Stimulated activated CD4-positive, alpha-beta T cell treated with anti-CD3 and anti-CD28 coated beads, Interleukin-12 subunit alpha, Interleukin-12 subunit beta, amount 100 ng/mL, for 24 hours (primary cell): ENCODE measurements at places on chromosomes 3 and 15.

- no peak for DNase-seq
Measured at GRCh38 chr15:64949383-64950186, 37.9 kb downstream of the ANKDD1A start.

DNA sequence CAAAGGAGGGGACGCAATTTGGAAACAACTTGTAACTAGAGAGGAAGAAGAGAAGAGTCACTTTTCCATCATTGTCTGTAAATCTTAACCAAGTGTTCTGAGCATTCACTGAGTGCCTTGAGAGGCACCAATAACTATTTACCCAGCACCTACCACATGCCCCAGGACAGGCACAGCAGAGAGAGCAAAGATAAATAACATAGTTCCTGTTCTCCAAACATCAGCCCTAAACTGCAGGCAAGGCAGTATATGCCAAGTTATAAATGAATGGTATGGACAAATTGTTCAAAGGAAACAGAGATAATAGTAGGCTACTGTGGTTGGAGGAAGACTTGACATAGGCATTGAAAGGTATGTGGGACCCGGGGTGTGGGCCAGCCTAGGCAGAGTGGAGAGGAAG, 45.6 kb downstream of the ITGB5 start:
- DNase-seq: no peak

DNA sequence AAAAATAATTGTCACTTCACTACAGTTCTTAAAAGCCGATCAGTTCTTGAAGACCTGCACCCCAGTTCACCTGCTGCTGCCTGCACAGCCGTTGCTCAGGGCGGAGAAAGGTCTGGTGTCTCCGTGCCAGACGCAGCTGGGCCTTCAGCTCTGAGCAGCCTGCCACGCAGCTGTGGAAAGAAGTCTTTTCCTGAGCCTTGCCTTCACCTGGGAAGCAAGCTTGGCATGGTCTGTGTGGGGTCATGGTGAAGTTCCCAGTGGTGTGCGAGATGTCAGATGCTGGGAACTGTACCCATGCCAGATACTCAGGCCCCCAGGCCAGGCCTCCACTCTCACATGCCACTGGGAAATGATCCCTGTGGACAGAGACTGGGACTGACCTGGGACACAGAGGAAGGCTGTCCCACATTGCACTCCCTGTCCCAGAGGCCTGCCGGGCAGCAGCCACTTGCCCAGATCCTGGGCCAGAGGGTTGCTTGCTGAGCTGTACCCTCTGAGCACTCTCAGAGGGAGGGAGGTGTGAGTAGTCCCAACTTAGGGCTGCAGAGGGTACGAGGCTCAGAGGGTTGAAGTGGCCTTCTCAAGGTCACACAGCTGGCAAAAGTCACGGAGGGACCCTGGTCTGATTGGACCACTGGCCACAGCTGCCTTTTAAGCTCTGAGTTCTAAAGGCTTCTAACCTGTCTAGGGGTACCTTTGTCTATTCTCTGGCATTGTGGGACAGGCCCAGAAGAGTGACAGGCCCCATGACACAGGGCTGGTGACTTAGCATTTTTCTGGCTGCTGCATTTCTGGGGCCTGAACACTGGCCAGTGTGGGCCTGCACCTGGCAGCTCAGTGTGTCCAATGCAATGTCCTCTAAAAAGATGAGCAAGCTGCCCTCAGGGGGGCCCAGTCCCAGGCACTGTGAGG, 55.4 kb downstream of the KLF13 start:
- no peak for DNase-seq

DNA sequence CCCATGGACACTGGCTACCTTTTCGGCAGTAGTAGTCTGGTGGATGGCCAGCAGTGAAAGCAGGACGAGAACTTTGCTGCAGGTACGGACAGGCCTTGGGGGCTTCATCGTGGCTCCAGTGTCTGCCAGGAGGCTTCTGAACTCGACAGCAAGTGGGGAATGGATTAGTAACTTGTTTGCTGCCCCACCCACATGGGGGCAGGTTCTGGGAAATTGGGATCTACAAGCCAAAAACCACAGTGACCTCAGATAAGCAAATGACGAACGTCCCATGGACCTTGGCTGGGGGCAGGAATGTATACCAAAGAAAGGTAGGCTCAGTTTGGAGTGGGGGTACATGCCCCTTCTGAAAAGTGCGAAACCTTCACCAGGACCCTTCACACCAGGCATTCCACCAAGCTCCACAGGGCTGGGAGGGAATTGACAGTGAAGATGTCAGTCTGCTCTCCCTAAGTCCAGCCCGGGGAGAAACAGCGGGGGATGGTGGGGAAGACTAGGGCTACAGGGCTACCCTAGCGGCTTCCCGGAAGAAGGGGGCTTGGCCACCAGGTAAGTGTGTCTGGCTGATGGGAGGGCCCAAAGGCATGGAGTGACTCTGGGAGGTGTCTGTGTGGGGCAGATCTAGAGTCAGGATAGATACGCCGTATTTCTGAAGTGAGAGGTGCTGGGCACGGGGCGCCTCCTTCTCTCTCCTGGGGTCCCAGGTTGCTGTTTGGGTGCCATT, at the start of gene ITIH4:
TSS of gene ITIH4 (minus strand) at position 138 of the 724 bp plus-strand sequence. CDS start at position 108, 30 bp downstream.
- no peak for DNase-seq

DNA sequence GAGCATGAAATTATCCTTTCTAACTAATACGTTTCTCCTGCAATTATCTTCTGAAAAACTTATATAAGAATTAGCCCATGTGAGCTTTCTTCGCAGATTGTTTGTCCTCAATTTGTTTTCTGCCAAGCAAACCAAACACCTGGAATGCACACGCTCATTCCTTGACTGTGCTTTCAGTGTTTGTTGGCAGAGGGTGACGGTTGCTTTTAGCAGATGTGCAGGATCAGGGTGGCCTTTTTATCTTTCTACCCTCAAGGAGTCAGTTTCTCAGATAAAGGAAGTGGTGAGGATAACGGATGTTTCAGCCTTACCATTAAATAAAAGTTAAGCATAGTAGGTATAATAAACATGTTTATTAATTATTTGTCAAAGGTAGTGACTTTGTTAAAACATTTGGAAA, 15.2 kb downstream of the ARPP21 start:
- no peak for DNase-seq
